ENCODE measurements at places on chromosomes 4 and X.

- no peak for DNase-seq
These were observed 93.5 kb downstream of the CBLL2 start for GRCh38 chrX:22366166-22366702.

GRCh38 chr4:69563424-69563823, 67.7 kb upstream of the UGT2B4 start:
- DNase-seq = no peak

DNA sequence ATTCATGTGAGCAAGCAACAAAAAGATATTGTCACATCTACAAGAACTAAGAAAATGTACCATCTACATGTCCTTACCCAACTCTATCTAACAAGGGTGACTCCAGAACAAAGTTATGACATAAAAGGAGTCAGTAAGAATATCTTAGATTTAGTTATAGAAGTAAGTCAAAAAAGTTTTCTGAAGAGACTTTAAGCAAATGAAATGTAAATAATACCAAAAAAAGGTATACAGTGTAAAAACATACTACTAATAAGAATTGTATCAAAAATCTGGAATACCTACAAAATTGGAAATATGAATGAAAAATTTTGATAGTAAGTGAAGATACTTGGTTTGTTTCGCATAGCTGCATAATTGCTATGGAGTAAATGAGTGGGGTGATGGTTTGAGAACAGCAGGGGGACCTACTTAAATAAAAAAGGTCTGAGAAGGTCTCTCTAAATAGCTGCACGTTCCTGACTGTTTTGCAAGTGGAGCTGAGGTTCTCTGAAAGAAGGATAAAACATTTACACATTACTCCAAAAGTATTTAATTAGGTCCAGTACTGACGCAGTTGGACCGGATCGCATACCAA, 51.0 kb upstream of the ENPP6 start:
- DNase-seq = no peak

DNA sequence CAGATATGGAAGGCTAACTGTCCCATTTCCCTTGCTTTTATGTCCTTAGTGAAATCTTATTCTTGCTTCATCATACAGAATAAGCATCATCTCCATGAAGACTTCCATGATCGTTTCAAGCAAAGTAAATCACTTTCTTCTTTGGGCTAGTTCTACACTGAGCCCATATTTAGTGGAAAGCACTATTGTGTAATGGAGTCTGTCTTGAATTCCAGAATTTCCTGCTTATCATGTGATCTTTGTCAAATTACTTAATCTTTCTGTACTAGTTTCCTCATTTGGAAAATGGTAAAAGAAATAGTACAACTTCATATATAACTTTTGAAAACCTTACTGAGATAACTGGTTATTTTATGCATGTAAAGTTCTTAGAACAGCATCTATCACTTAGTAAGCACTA, 7.6 kb downstream of the ANAPC10 start:
- DNase-seq = no peak

DNA sequence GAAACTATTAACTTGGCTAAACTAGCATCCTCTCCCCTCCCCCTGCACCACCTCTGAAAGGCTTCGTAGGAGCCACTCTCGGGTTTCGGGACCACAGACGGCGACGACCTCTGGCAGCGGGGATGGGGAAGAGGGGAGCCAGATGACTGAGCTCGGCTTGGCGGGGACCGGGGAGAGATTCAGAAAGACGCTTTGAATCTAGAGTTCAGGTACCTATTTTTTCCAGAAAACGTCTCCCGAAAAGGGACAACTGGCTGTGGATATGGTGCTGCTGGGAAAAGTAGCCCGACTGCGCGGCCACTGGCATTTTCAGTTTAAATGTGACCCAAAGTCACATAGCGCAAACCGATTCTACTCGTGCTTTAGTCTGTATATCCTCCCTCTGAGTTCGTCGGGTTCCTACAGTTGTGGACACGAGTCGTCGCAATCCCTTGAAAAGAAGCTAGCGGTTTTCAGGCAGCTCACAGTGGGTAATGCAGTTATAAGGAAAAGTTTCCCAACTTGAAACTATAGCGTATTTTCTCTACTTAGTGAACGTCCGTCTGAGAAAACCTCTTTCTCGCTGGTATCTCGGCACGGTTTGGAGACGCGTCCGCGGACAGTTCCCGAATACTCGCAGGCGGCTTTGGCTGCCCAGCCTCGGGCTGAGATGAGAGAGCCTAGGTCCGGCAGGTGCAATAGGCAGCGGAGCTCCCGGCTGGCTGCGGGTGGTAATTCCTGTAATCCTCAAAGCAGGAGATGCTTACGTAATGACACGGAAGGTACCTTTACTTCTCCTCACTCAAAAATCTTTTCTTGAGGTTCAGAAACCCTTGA, 1.3 kb downstream of the PARM1 start:
- no peak for DNase-seq

DNA sequence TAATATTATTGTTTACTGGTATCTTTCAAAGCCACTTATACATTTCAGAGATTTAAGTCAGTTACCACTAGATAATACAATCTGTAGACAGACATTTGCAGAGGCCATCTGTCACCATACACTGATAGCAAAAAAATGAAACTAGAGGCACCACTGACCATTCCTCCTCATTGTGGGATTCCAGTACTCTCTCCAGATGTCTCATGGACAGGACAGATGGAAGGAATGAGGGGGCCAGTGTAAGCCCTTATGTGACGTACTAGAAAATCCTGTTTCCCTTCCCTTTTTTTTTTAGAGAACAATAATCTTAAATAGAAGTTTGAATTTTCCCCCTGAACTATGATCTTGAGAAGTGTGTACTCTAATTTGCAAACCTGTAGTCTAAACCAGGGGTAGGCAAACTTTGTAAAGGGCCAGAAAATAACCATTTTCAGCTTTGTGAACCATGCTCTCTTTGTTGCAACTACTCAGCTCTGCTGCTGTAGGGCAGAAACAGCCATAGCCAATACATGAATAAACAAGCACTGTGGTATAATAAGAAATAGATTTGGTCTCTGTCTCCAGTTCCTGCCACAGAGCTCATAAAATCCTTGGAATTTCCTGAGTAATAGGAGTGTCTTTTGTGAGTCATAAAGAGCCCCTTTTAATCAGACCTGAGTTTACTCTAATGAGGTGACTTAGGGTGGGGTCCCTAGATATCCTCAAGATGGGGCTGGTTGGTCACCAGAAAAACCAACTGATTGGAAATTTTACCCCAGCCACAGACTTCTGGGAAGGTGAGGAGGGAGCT, 90.4 kb downstream of the MOSPD2 start:
- no peak for DNase-seq
